ENCODE measurements at places on chromosomes 2 and 18.

GRCh38 chr2:36287363-36288275 is 68.0 kb upstream of the CRIM1 start:
- DNase-seq, result no peak

DNA sequence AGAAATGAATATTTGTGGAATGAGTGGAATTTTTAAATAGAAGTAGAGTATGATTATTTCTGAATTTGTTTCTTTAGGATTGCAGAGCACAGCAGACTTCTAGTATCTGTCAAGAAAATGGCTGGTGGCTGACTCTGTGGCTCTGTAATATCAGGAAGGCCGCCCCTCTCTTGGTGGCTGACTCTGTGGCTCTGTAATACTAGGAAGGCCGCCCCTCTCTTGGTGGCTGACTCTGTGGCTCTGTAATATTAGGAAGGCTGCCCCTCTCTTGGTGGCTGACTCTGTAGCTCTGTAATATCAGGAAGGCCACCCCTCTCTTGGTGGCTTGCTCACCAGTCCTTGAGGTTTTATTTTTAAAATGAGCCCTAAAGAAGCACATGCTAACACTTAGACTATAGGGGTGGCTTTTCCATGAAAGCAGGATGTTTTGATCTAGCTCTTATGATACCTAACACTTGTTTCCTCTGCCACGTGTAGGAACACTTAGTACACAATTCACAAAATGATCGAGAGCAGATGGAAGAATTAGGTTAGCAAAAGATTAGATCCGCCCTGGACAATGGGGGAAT is 85.1 kb upstream of the TTC39C start:
- no peak for DNase-seq

- DNase-seq, result no peak
Observed at GRCh38 chr2:3046170-3046865, 331.3 kb downstream of the EIPR1 start.

GRCh38 chr18:49168281-49168985 is 217.7 kb upstream of the SMAD7 start:
- DNase-seq, result no peak

- no peak for DNase-seq
Observed at GRCh38 chr2:226220511-226220910, 579.1 kb downstream of the IRS1 start.

- no peak for DNase-seq
Observed at GRCh38 chr2:99697811-99698568, 208.2 kb upstream of the REV1 start.

DNA sequence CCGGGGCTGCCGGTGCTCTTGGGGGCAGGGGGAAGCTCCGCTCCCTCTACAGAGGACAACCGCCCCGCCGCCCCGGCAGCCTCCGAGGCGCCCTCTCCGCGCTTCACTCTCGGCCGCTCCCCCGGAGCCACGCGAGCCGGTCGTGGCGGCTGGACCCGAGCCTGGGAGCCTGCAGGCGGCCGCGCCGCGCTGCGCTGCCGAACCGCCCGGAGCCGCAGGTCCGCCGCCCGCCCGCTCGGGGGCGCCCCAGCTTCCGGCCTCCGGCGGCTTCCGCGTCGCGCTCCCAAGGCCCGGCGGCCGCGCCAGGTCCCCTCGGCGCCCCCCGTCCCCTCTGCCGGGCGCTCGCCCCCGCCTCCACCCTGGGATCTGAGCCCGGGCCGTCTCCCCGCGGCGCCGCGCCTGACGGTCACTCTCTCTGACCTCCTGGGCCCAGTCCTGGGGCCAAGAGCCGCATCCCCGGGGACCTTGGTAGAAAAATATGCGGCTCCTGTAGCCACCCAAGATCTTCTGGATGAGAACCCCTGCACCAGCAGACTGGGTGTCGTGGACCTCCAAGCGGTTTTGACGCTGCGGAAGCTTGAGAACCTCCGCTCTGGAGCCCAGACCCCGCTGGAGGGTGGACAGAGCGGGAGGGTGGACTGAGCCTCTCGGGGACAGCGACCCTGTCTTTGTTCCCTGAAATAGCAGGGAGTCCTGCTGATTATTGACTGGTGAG is 44.3 kb downstream of the SERTAD2 start:
- DNase-seq, result peak; percentile 26

- no peak for DNase-seq
Observed at GRCh38 chr18:2894131-2894840, 47.5 kb downstream of the EMILIN2 start.

DNA sequence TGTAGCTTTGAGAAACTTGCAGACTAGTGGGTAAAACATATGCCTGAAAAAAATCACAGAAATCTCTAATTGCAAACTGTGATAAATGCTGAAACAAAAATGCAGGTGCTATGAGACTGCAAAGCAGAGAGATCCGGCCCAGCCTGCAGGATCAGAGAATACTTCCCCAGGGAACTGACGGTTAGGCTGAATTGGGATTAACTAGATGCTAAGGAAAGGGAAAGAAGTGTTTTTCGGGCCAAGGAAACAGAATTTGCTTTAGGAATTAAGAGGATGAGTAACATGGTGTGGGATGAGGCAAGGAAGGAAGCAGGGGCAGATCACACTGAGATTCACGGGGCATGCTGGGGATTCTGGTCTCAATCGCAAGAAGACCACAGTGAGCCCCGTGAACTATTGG is 71.5 kb downstream of the OSBPL6 start:
- DNase-seq, result no peak

GRCh38 chr2:98464772-98465310 is 20.2 kb downstream of the INPP4A start:
- no peak for DNase-seq

DNA sequence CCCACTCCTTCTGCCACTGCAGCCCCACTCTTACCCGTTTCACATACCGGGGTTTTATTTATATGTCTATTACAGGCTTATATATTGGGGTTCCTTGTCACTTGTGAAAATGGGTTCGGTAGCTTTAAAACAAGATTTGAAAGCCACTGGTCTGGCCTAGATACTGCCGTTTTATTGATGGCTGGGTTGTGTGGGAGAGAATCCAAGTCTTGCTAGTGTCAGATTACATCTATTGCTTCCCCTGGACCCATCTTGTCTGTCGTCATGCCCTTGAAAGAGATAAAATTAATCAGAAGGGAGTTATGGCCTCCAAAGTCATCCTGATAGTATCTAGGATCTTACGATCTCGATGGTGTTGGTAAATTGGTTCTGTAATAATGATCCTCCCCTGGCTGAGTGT is 79.4 kb downstream of the EIPR1 start:
- no peak for DNase-seq

- no peak for DNase-seq
Observed at GRCh38 chr18:8816816-8817215, 111.5 kb downstream of the MTCL1 start.

GRCh38 chr2:40177366-40177765 is 274.5 kb downstream of the SLC8A1 start:
- no peak for DNase-seq

GRCh38 chr18:47203626-47204464 is 27.7 kb upstream of the IER3IP1 start:
- no peak for DNase-seq

DNA sequence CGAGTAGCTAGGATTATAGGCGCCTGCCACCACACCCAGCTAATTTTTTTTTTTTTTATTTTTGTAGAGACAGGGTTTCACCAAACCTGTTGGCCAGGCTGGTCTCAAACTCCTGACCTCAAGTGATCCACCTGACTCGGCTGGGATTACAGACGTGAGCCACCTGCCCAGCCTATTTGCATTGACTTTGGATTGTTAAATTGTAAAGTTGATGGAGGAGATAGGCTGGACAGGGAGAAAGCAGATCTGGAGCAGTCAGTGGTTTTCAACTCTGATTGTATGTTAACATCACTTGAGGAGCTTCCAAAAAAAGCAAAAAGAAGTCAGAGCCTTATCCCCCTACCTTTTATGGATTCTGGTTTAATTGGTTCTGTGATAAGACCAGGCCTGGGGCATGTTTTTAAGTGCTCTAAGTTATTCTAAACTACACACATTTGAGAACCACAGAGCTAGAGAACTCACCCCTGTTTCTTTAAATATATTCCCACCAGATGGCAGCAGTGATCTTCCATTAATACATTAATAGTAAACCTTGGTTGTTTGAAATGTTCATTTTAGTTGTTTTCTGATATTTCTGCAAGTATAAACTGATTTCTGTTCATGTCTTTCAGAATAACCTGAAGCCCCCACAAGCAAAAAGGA is 7.5 kb downstream of the C2orf49 start:
- DNase-seq, result no peak

DNA sequence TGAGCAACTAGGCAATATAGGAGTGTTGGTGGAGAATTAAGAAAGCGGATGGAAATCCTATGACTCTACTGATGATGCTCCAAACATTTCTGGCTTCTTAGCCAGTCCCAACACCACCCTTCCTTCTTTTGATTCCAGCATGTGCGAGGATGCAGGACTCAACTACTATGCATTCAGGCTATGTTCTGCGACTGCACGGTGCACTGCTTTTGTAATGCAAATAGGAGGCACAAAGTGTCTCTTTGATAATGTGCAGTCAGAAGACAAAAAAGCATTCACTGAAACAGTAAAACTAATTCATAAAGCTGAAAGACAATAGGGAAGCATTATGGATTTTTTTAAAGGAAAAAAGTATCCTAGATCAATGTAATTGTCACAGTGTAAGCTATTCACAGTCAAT is 106.7 kb downstream of the MEIS1 start:
- DNase-seq, result no peak

DNA sequence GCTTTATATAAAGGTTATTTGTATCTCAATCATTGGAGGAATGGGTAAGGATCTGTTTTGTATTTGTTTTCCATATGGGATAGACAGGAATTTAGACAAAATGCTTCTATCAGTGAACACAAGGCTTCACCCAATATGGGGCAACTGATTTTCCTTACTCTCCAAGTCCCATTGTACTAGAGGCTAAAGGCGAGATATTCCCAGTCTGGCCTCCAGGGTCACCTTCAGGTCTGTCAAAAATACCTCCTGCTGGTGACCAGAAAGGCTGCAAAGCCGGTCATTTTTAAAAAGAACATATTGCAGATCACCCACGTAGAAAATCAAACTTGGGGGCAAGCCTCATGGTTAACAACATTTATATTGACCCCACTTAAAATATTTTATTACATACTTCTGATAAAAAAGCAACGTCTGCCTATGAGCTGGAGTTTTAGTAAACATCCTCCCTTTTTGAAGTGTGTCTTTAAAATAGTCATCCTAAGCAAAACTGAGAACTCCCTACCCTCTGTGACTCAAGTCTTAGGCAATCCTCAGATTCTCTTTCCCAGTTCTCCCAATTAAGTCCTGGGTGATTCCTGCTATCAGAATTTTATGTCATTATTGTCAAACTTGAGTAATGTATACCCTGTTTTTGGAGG is 276.6 kb downstream of the MREG start:
- no peak for DNase-seq

DNA sequence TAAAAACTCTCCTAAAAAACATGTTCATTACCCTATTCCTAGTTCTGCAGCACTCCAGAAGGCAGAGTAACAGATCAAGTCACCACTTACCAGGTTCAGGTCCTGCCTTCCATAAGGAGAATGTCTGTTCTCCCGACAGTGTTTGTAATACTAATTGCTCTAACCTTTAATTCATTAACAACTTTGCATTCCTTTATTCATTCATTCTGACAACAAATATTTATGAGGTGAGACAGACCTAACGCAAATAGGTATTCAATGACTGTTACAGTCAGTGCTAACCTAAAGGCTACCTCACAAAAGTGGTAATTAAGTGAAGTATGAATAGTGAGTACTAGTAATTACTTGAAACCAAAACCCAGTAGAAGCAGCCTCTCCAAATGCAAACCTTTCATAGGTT is 224.0 kb downstream of the AFF3 start:
- no peak for DNase-seq

DNA sequence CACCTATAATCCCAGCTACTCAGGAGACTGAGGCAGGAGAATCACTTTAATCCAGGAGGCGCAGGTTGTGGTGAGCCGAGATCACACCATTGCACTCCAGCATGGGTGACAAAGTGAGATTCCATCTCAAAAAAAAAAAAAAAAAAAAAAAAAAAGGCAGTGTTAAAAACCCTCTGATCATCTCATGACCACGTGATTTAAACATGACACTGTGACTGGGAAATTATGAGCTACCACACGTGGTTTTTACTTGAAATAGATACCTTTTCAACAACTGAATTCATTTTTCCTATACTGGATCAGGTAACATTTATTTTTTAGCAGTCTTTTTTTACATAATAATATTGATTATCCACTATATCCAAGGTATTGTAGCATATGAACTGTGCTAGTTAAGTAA is 102.7 kb downstream of the PTRHD1 start:
- DNase-seq, result no peak

- no peak for DNase-seq
Observed at GRCh38 chr18:38497266-38497665, 931.7 kb upstream of the CELF4 start.

DNA sequence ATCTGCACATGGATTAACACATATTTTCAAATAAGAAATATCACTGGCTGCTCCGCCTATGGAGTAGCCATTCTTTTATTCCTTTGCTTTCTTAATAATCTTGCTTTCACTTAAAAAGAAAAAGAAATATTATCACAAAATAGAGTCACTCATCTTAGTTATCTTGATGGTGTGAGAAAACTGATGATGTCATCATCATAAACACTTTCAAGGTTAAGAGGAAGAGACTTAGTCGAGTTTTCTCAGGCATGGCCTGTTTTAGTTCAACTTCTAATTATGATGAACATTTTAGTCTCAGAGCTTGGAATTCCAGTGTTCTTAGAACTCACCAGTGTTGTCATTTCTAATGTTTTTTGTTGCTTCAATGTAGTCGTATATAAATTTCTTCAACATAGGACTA is 506.1 kb downstream of the PTPRM start:
- no peak for DNase-seq

DNA sequence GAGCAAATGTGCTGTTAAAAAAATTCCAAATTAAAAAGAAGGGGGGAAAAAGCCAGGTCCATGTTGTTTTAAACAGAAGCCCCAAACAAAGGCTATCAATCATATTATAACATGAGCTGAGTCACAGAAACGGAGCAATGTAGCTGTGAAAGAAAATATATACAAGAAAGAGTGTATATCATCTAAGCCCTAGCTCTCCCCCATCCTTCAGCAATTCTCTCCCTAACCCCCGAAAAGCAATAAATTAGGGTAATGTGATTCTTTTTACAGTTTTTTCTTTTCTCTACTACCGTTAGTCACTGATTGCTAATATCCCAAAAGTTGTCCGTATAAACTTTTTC is 25.3 kb downstream of the FEZ2 start:
- DNase-seq, result no peak

- DNase-seq, result no peak
Observed at GRCh38 chr2:197265924-197266323, 44.7 kb downstream of the ANKRD44 start.

Measured in stimulated activated CD8-positive, alpha-beta memory T cell treated with anti-CD3 and anti-CD28 coated beads, Interleukin-7, amount 100 ng/mL, for 1 hour (primary cell).